ENCODE measurements at places on chromosomes 4 and X.

DNA sequence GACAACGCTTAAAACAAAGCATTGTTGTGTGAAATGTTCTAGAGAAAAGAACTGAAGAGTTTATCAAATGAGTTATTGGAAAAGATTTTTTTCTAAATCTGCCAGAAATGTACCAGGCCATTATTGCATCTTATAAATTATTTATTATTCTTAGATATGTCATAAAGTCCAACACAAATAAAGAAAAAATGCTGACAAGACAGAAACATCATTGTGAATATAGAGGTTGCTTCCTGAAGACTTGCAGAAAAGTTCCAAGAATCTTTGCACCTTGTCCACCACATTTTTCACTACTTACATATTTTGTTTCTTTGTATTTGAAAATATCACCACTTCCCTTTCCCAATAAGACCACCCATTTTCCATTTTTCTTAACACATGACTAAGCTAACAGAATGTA is 545.8 kb downstream of the IQCM start:
- DNase-seq = no peak

- peak; percentile 49 for DNase-seq
These were observed at the start of gene WDFY3 for GRCh38 chr4:84966382-84967242. Gene WDFY3 (minus strand): TSS chr4:84966690. CDS start chr4:84860591, 106,099 bp downstream.

DNA sequence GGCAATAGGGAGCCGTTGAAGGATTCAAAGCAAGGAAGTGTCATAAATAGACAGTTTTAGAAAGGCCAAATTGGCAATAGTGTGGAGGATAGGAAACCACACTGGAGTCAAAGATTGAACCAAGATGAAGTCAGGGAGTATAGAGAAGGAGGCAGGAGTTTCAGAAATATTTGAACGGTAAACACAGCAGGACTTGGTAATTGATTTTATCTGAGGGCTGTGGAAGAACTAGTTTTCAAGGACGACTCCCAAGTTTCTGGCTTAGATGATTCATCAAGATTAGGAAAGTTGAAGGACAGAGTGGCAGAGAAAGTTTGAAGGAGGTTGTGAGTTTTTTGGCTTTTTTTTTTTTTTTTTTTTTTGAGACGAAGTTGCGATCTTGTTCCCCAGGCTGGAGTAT is 11.5 kb upstream of the TMEM31 start:
- no peak for DNase-seq

- no peak for DNase-seq
These were observed 520.4 kb downstream of the BCOR start for GRCh38 chrX:39577206-39577984.

DNA sequence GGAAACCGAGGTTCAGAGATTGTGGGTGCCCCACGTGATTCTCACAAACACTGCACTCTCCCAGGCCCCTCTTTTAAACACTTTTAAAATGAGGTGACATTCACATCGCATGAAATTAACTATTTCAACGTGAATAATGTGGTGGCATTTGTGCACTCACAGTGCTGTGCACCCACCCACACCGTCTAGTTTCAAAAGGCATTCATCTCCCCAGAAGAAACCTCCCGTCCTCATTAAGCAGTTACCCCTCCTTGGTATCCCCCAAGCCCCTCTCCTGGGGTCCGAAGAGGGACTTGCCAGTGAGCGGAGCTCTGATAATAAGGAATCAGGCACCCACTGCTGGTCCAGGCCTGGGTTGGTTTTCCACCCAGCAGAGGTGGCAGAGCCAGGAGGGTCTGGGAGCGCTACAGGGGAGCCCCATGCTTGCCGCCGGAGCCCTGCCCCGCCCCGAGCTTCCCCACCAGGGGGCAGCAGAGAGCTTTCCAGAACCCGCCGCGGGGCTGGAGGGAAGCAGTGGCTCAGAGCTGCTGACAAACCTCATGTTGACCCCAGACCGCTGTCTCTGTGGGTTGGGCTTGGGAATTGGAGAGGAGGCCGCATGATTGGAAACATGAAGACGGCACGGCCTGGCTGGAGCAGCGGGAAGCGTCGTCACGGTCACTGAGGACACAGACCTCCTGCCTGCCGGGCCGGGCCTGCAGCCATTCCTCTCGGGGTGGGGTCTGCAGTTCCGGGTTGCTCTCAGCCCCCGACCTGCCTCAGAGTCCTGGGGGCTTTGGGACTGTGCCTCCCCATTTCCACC is 27.5 kb upstream of the HTRA3 start:
- peak; percentile 53 for DNase-seq

DNA sequence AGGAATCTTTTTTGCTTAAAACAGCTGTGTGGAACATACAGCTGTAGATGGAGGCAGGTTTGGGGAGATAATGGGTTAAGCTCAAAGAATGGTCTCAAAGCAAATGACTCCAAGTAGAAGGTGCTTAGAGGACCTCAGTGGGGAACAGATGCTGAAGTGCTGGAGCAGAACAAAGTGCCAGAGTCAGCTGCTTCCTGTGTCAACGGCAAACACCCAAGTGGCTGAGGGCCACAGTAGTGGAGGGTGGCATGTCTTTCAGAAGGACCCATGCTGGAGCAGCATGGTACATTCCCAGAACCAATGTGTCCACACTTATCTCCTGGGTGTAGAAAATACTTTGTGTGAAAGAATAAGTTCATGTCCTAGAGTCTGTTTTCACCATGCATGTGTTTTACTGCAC is 197.5 kb downstream of the CCNG2 start:
- DNase-seq = no peak

GRCh38 chr4:147735413-147736301 is 3.8 kb downstream of the ARHGAP10 start:
- no peak for DNase-seq

DNA sequence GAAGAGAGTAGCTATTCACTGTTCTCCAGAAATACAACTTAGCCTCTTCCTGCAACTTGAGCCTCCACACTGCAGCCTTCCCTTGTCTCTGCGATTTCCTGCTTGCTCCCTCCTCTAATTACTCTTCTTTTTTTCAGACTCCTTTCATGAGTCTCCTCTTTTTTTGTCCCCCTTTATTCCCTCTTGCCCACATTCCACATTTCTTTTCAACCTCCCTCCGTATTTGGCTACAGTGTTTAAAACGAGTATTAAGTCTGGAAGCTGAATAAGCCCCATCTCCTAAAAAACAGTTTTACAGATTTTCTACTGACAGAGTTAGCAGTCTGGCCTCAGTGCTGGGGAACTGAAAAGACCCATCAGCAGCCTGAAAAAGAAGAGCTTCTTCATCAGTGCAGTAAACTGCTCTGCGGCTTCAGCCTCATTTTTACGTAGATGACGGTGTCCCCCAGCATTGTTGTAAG is 141.5 kb downstream of the TENM3 start:
- no peak for DNase-seq

GRCh38 chrX:11282043-11282442 is 11.2 kb upstream of the AMELX start:
- no peak for DNase-seq

DNA sequence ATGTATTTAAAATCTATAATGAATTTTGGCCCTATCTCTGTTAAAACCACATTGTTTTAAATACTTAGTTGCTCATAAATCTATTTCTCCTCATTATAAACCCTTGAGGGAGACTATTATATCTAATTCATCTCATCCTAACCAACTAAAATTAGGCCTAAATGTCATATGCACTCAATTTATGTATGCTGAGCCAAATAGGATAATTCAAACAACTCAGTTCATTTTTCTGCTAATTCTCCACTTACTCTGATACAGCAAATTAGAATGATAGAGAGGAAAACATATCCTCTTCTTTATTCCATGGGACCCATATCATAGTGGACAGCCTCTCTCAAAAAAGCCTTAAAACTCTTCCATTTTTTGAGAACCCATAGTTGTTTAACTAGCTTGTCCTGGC is 80.3 kb upstream of the TET2 start:
- no peak for DNase-seq

DNA sequence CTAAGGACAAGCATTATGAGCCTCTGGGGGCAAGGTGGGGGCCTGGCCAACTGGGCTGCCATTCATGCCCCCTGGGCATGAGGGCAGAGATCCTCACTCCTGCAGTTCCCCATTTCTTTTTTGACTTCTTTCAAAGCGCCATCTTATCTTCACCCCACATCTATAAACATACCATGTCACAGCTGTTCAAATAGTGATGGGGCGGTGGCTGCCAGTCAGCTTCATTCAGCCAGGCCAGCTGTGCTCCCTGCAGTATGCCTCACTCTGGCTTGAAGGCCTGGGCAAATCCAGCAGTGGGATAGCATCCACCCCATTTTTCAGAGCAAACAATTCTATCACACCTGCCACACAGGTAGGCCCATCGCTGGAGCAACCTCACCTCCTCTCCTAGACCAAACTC is 85.5 kb downstream of the NHSL2 start:
- DNase-seq = no peak

DNA sequence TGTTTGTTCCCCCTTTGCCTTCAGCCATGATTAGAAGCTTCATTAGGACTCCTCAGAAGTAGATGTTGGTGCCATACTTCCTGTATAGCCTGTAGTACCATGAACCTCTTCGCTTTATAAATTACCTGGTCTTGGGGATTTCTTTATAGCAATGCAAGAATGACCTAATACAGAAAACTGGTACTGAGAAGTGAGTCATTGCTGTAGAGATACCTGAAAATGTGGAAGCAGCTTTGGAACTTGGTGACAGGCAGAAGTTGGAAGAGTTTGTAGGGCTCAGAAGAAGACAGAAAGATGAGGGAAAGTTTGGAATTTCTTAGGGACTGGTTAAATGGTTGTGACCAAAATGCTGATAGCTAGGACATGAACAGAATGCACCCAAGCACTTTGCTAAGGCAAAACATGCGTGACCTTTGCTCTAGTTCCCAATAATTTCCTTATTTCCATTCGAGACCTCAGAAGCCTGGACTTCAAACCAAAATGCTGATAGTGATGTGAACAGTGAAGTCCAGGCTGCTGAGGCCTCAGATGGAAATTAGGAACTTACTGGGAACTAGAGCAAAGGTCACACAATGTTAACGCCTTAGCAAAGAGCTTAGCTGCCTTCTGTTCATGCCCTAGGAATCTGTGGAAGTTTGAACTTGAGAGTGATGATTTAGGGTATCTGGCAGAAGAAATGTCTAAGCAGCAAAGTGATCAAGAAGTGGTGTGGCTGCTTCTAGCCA is 3.0 kb upstream of the USP46 start:
- DNase-seq = no peak

DNA sequence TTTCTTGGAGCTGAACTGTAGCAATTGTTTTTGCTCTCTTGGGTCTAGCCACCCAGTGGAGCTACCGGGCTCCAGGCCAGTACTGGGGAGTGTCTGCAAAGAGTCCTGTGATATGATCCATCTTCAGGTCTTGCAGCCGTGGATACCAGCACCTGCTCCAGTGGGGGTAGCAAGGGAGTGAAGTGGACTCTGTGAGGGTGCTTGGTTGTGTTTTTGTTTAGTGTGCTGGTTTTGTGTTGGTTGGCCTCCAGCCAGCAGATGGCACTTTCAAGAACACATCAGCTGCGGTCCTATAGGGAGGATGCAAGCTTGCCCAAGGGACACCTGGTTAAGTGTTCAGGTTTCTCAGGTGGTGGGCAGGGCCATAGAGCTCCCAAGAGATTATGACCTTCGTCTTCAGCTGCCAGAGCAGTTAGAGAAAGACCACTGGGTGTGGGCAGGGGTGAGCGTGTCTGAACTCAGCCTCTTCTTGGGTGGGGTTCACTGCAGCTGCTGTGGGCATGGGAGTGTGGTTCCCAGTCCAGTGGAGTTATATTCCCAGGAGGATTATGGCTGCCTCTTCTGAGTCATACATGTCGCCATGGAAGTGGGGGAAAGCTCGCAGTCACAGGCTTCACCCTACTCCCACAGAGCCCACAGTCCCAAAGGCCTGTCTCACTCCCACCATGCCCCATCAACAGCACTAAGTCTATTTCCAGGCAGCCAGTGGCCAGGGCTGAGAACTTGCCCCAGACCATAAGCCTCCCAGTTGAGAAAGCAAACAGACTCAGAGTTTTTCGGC is 811.6 kb downstream of the GLUD2 start:
- DNase-seq = no peak

DNA sequence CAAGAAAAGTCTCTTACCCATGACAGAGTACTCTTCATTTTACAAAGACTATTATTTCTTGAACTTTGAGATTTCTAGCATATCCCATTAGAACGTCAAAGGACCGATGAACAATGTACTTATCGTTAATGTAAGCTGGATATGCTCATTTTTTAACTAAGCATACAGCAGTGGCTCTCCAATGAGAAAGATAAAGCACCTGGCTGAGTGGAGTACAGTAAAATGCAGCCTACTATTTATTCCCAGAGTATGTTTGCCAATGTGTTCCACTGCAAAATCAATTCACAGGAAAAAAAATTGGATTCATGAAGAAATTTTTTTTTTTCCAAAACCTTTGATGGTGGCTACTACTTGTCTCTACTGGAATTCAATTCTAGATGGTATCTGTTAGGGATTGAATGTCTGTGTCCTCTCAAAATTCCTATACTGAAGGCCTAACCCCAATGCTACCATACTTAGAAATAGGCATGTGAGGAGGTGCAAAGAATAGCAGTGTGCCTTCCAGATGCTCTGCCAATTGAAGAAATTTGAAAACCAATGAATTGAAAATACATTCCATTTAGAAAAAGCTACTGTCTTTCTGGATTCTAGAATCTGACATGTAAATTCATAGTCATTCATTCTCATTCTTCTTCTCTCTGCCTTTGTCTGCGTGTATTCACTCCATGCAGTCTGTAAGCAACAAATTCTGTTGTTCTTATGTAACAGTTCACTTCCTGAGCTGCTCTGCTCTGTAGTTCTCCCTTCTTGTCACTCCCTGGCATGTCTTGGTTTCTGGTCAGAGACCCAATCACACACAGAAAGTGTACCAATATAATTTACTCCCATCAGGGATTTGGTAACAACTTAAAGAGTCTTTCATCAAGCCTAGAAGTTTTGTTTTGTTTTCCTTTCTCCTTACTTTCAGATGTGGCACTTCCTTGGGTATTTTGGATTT is 61.4 kb downstream of the PAPSS1 start:
- no peak for DNase-seq

- DNase-seq = no peak
These were observed 106.2 kb downstream of the ALPK1 start for GRCh38 chr4:112403101-112403945.

DNA sequence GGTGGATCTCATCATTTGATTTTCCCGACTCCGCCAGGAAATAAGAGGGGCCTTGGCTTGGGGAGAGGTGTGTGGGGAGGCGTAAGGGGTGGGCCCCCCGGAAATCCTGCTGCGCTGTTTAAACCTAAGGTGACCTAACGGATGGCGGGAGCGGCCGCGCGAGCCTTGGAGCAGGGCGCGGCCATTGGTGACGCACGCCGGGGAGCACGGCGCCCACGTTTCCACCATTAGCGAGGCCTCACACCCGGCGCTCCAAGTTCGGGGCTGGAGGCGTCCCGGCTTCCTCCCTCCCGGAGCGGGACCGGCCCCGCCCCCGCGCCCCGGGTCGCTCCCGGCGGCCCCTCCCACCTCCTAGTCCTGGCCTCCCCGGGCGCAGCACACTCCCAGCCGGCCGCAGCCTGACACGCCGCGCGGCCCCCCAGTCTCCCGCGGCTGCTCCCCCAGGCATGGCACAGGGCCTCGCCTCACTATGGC is at the start of gene SMS:
Gene SMS, plus strand, starts transcription at position 354 of the 474 bp plus-strand sequence. Its CDS starts 116 bp downstream, at position 470.
- DNase-seq = peak; percentile 61

DNA sequence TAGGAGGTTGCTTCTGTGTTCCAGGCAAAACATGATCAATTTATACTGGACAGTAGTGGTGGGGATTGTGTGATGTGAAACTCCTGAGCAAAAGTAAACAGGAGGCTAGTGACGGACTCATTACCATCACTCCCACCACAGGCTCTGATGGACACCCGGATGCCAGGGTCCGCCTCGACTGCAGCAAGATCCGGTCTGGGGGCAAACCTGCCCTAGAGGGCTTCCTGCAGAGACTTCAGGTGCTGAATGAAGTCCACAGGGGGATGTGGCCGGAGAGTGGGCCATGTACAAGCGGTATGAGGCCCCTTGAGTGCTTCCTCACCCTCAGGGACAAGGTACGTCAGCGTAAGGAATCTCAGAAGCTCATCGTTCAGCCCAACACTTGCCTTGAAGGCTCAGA is 23.4 kb upstream of the TECRL start:
- no peak for DNase-seq

GRCh38 chr4:73744203-73744602 is 3.8 kb downstream of the CXCL8 start:
- no peak for DNase-seq
